ENCODE measurements at places on chromosomes 16 and 17. TPM values are rescaled to one million over a fixed set of nuclear protein-coding genes. Genes with fewer than 3 reads are reported as not detected.

DNA sequence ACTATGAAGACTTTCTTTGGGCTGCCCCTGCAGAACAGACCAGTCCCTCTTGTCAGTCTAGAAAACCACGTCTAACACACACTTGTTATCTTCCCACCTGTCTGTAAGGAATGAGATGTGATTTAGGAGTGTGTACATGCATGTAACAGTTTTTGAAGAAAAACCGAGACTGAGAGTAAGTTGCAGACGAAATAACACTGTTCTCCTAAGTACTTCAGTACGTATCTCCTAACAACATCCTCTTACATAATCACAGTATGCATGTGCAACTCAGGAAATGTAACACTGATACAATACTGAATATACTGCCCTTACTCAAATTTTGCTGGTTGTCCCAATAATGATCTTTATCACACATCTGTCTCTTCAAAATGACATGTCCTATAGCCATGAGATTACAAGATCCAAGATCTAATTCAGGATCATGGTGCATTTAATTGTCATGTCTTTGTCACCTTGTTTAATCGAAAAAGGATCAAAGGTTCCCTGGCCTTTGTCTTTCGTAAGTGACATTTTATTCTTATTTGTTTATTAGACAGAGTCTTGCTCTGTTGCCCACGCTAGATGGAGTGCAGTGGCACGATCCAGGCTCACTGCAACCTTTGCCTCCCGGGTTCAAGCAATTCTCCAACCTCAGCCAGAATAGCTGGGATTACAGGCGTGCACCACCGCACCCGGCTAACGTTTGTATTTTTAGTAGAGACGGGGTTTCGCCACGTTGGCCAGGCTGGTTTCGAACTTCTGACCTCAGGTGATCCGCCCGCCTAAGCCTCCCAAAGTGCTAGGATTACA is 25.6 kb downstream of the CREBBP start:
- no peak for DNase-seq

DNA sequence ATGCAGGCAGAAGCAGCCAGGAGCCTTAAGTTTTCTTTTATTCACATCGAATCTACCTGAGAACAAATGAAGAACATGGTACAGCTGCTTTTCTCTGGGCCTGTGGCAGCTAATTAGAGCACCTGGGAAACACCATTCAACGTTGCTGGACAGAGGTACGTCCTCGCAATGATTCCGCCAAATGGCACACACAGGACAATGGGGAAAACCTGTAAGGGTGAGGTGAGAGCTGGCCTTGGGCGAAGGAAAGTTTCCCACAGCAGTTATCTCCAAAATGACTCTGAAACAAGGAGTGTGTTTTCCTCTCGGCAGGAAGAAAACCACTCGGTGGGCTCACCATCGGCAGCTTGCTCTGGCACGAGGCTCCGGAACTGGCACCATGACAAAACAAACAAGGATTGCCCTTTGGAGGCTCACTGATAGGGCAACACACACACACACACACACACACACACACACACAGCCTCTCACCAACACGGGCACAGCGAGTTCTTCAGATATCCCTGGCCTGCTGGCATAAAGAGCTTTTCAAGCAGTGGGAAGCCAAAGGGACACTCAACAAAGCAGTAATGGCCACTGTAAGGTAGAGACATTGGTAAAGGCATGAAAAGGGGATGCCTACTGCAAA is 73.7 kb downstream of the ZFHX3 start:
- no peak for DNase-seq

The AIPL1 gene
- total RNA-seq, result not detected

DNA sequence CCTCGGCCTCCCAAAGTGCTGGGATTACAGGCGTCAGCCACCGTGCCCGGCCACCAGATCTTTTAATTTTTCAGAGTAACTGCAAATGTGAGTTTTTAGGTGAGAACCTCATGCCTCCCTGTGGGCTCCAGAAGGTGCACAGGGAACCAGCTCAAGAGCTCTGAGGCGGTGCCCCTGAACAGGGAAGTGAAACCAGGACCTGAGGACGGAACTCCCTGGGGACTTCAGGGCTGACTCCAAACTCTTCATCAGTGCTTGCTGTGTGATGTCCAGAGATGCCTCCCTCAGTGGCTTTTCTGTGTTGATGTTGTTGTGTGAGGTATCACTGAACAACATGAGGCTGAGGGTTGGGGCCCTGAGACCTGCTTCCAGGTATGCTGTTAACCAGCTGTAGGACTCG is 23.8 kb downstream of the SLC12A3 start:
- DNase-seq, result no peak

DNA sequence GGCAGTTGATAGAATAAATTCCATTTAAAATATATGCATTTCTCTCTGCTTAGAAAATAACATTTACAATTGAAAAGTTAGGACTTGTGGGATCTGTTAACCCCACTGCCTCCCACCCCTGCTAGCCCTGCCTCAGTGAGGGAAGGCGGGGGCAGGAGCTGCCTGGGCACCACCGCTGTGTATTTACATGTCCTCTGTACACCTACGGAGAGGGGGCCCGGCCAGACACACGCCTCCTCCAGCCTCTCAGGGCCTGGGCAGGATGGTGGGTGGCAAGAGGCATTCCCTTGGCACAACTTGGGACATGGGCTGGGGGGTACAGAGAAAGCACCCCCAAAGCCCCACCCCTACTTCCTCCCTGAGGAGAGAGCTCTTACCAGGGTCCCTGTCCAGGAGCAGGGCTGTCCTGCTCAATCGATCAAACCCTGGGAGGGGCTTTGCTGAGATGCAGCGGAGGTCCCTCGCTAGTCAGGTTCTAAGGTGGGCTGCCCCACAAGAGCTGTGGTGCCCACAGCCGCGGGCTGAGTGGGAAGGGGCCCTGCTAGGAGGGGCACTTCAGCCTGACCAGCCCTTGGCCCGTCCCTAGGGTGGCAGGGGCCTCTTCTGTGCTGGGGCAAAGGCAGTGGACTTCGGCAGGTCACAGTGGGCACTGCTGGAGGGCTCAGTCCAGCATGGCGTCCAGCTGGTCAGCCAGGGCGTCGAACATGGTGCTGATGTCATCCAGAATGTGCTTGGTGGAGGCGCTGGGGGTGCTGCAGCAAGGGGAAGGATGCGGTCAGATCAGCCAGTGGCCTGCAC is 14.7 kb downstream of the CASKIN2 start:
- no peak for DNase-seq

- peak; percentile 23 for DNase-seq
These were observed 24.9 kb upstream of the RFFL start for GRCh38 chr17:35088356-35088880.

- no peak for DNase-seq
These were observed 155.6 kb upstream of the CNTNAP4 start for GRCh38 chr16:76121636-76122035.

The VASN gene
- total RNA-seq, result 2.5 TPM

The GPR142 gene
- total RNA-seq, result not detected

The RAB26 gene
- total RNA-seq, result 3.1 TPM

The SHISA6 gene
- total RNA-seq, result not detected

The GP2 gene
- total RNA-seq, result 5.9 TPM

- DNase-seq, result no peak
These were observed 224.2 kb upstream of the IRX3 start for GRCh38 chr16:54510685-54511221.

The HEATR9 gene
- total RNA-seq, result not detected

DNA sequence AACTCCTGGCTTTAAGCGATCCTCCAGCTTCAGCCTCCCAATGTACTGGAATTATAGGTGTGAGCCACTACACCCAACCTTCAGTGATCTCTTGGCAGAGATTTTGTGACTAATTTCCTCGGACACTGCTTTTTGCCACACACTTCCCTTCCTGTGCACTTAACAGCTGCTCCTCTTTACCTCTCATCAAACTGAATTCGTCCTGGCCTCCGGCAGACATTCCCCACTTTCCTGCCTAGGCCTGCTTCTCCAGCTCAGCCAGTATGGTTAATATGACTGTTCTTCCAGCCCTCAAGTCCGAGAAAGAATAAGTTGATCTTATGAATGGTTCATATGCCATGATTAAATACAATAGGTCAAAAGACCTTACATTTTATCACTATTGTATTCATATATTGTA is 69.0 kb upstream of the MTMR4 start:
- no peak for DNase-seq

DNA sequence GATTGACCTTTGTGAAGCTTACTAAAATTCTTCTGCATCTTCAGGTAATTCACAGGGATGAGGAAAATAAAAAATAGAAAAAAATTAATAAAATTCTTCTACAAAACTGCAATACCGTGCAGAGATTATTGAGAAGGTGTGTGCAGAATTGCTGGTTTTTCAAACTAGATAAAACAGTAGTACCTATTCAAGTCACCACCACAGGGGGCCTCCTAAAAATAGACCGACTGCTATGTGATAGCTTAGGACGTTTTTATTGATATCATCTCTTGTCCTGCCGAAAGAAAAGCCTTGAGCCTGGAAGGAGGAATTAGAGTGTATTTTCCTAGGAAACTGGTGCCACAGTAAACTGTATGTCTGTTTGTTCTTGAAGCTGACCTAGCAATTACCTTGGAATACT is 325.9 kb downstream of the ZFHX3 start:
- DNase-seq, result peak; percentile 17

- DNase-seq, result no peak
These were observed 590 bp downstream of the ITGAX start for GRCh38 chr16:31355431-31356100.

- no peak for DNase-seq
These were observed 37.7 kb downstream of the SCNN1B start for GRCh38 chr16:23339787-23340186.

DNA sequence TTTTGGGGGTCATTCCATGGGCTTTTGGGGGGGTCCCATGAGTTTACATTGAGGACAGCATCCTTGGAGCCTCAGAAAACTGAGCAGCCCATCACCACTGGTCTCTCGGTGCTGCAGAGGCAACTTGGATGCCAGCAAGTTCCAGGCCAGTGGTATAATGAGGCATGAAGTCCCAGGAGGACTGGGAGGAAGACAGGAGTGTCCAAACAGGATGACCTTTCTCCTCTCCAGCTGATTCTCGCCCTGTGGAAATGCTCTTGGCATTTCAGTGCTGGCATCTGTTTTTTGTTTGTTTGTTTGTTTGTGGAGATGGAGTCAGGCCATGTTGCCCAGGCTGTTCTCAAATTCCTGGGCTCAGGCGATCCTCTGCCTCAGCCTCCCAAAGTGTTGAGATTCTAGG is 347.6 kb downstream of the SNX29 start:
- no peak for DNase-seq

DNA sequence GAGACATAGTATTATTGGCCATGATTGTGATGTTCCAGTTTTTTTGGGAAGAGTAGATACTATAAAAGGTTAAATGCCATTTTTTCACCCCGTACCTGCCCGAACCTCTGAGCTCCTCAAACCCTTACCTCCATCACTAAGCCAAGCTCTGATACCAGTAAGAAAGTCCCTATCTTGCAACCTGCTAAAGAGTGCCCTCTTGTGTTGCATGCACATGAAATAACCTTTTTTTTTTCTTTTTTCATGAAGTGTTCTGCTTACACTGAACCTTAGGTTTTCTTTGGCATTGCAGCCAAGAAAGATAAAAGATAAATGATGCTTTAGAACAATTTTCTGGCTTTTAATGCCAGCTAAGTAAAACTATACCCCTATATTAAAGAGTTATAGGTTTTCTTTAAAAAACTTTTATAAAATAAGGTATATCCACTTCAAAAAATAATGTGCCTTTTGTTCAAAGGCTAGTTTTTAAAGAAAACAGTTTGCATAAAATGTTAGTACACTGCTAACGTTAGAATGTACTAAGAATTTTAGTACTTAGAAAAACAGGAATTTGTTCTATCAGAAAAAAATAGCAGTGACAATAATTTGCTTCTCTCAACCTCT is 295.3 kb upstream of the PMFBP1 start:
- DNase-seq, result peak; percentile 7

The KRTAP2-1 gene
- not detected for total RNA-seq

DNA sequence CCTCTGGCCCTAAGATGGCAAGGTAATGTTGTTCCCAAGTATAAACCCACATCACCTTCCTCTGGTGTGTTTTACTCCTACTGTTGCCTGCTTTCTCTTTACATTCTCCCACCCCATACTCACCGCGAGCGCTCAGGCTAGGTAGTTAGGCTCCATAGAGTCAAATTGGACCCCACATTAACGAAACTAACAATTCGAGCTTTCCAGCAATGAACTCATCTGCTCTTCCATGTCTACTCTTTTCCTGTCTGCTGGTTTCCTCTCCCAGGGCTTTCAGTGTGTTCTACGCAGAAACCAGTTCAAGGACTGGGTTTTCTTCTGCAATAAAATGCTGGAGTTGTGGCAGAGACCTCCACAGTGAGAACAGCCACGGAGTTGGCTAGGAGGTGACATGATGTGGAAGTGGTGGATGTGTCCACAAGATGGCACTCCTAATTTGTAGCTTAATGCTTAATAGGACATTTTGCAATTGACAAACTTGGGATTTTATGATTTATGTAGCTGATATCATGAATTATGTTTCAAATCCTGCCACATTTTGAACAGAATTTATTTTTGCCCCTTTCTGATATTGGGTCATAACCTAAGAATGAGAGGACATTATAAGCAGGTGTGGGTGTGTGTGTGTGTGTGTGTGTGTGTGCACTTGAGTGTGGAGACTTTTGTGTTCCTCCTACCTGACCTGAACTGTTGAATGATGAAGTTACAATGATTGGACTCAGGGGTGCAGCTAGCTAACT is 2.2 kb upstream of the UQCRC2 start:
- DNase-seq, result peak; percentile 37

The C16orf86 gene
- 2.2 TPM for total RNA-seq

DNA sequence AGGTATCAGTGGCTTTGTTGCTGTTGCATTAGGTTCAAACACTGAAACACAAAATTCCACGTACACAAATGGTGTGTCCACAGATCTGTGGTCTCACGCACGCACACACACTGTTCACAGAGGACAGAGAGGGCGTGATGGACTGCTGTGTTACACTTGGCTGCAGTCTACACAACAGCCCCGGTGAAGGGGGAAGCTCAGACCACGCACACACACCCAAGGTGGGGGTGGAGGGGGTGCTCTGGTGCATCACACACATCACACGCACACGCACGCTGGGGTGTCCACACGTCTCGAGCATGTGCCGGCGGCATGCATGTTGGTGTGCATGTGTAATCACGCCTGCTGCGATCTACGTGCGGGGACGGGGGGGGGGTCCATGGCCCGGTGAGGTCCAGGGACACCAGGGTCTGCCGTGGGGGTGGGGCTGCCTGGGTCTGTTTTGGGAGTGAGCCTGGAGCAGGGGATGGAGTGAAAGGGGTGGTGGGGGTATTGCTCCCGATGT is 7.3 kb downstream of the HSD3B7 start:
- no peak for DNase-seq

- peak; percentile 94 for DNase-seq
These were observed at the start of gene ADGRG1 for GRCh38 chr16:57628008-57628781. Gene ADGRG1 (plus strand): TSS chr16:57628630. CDS start chr16:57650288, 21,658 bp downstream.

All from K562 (cell line).